Vagina (tissue), 2 donors: ENCODE measurements at places on chromosomes 7 and 10.

- no peak for DNase-seq
Measured at GRCh38 chr7:30181211-30181610, 46.4 kb downstream of the MTURN start.

DNA sequence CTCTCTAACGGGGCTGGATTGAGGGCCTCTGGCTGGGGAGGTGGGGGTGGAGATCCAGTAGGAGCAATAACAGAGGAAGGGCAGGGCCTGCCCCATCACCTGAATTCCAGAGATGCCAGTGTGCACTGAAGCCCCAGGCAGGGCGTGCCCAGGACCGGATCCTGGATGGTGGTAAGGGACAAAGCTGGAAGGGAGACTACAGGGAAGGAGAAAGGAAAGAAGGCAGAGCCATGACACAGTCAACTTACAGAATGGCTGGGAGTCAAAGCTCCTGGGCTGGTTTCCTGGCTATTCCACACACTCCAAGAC lies 666 bp downstream of the TMEM139 start:
- DNase-seq: no peak

DNA sequence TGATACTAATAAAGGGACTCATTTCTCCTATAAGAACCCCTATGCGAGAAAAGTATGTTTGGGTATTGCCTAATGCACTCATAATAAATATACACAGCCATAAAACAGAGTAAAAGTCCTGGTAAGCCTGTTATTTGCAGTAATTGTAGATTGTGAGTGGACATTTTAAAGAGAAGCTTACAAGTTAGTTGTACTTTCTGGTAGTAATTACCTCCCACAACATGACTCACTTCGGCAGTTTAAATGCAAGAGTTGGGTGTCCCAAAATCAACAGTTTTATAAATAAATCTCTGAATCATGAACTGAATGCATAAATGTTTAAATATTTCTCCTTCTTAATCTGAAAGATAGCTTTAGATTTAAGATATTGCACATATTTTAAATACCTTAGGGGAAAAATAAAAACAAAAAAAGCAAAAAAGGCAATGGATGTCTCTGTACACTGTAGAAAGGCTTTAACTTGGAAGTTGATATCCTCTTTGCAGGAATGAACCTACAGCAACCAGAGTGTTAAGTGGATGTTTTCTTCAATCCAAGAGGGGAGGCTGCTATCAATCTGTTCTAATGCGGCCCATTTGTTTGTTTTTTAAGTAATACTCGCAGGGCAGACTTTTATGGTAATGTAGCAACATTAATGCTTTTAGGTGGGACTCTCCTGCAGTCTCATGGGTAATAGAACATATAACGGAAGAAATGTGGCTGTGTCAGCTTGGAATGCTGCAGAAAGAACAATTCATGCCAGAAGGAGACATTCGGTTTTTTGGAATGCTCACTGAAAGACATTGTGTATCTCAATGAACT lies 57.3 kb upstream of the ZEB1 start:
- DNase-seq: no peak

DNA sequence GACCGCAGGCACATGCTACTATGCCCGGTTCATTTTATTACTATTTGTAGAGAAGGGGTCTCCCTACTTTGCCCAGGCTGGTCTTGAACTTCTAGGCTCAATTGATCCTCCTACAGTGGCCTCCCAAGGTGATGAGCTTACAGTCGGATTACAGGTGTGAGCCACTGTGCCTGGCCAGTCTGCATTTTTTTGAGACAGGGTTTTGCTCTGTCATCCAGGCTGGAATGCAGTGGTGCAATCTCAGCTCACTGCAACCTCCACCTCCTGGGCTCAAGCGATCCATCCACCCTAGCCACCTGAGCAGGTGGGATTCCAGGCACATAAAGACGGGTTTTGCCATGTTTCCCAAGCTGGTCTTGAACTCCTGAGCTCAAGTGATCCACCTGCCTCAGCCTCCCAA lies 2.3 kb upstream of the H2BK1 start:
- no peak for DNase-seq

- peak; percentile 89 for DNase-seq
Measured at GRCh38 chr10:123009105-123009820, 457 bp downstream of the ACADSB start.

DNA sequence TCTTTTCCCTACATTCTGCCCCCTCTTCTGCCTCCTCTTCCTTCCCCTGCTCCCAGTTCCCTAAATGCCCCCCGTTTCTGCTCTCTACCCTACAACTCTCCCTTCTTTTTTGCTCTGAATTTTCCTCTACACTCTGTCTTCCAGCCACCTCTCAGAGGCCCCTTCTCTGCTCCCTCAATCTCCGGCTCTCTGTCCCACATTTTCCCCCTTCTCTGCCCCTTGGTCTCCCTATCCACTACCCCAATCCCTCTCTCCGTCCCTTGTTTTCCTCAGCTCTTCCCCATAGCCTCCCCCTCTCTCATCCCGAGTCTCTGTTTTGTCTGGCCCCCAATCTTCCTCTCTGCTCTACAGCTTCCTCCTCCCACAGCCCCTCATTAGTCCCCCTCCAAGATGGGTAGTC lies 3.3 kb downstream of the ALOX5 start:
- no peak for DNase-seq

- DNase-seq: no peak
Measured at GRCh38 chr7:44720301-44720700, 28.3 kb upstream of the ZMIZ2 start.

- DNase-seq: no peak
Measured at GRCh38 chr10:15336211-15336610, 34.9 kb downstream of the FAM171A1 start.

DNA sequence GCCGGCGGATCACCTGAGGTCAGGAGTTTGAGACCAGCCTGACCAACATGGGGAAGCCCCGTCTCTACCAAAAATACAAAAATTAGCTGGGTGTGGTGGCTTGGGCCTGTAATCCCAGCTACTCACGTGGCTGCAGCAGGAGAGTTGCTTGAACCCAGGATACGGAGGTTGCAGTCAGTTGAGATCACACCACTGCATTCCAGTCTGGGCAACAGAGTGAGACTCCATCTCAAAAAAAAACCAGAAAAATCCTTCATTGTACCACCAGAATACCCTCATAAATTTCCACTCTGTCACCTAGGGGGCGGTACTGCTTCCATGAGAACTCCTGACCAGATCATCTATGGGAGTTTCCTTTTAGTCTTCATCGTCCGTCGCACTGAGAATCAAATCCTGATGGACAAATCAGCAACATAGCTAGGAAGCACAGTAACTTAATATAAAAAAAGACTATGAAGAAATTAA lies 225.8 kb upstream of the KLF14 start:
- DNase-seq: no peak

- no peak for DNase-seq
Measured at GRCh38 chr7:29146057-29146706, at the start of gene CPVL. Gene CPVL (minus strand): TSS chr7:29146537. CDS start chr7:29121061, 25,476 bp downstream.

DNA sequence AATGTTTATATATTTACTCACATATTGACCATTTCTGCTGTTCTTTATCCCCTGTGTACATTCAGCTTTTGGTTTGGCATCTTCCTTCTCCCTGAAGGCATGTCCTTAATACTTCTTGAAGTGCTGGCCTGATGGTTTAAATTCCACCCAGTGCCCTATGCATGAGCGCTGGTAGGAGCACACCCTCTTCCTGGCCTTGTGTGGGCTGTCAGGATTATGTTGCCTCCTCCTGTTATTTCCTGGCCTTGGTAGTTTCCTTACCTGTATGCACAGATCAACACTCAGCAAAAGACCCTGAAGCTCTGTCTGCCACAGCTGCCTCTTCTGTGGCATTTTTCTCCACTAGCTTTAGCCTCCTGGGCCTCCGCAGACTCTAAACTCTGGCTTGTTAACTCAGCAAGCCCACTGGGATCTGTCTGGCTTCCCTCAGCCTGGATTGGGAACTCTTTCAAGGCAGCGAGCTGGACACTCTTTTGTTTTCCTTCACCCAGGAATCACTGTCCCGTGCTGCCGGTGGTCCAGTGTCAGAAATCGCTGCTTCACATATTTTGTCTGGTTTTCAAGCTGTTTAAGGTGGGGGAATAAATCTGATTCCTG lies 595.2 kb downstream of the SDK1 start:
- no peak for DNase-seq

GRCh38 chr10:95211606-95212279 lies 17.7 kb downstream of the ACSM6 start:
- DNase-seq: no peak
